Sigmoid colon (tissue), 7 donors: ENCODE measurements at places on chromosomes 3 and 15. TPM values are rescaled to one million over a fixed set of nuclear protein-coding genes. Genes with fewer than 3 reads are reported as not detected.

APOD gene
- 23.5 TPM for total RNA-seq

DAZL gene
- not detected for total RNA-seq

NT5DC2 gene
- 23.7 TPM for total RNA-seq

GOLGA6L7 gene
- not detected for total RNA-seq

GRCh38 chr3:102179326-102180177 lies 255.3 kb upstream of the ZPLD1 start:
- peaks cover 48% of the 10 kb centered on the region for H3K4me1 ChIP-seq
- peak overlapping the region; percentile 69 for H3K27ac ChIP-seq
- H3K36me3 ChIP-seq, result no peaks in the 10 kb centered on the region
- no peak for DNase-seq

DNA sequence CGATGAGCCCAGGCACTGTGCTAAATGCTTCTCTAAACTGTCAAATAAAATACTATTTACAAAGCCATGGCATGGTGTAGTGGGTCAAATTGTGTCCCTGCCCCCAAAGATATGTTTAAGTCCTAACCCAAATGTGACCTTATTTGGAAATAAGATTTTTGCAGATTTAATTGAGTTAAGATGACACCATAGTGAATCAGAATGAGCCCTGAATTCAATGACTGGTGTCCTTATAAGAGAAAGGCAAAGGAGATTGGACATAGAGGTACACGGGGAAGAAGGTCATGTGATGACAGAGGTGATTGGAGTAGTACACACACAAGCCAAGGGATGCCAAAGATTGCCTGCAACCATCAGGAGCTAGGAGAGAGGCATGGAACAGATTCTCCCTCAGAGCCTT lies 121.6 kb upstream of the VEPH1 start:
- H3K27me3 ChIP-seq, result no peaks in the 10 kb centered on the region
- H3K27ac ChIP-seq, result no peak overlapping the region
- no peak overlapping the region for H3K4me3 ChIP-seq
- no peak for DNase-seq
- H3K4me1 ChIP-seq, result no peaks in the 10 kb centered on the region

- no peaks in the 10 kb centered on the region for H3K36me3 ChIP-seq
- no peaks in the 10 kb centered on the region for H3K4me1 ChIP-seq
Observed at GRCh38 chr3:132854856-132855535, 132.8 kb upstream of the NPHP3 start.

DNA sequence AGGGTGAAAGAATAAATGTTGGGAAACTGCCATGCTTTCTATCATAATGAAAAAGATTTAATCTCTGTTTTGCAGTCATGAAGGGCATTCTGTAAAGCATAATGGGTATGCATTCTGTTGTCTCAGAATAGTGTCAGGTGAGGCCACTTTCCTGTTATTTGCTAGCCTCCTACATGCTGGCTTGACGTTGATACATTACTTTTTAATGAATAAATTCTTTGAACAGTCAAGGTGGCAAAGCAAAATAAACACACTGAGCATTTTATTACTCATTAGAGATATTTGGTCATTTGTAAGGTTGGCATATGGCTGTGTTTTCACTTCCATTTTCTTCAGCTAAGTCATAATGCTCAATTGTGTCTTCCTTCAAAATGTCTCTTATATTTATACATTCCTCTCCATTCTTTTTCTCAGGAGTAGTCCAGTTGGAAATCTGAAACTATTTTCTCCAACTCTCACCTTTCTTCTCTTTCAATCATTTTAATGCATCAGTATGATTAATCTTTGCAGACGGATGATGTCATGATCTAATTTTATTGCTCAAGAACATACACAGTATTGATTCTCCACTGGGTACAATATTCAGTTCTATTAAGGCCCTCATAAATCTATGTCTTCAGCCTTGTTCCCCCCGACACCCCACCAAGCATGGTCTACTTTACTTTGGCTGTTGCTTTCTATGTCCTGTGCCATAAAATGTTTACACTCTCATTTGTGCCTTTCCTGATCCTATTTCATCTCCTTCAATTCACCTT lies 290.7 kb downstream of the GBE1 start:
- DNase-seq, result no peak
- no peaks in the 10 kb centered on the region for H3K4me1 ChIP-seq
- no peak overlapping the region for H3K27ac ChIP-seq
- H3K27me3 ChIP-seq, result no peaks in the 10 kb centered on the region
- no peak overlapping the region for H3K4me3 ChIP-seq

DNA sequence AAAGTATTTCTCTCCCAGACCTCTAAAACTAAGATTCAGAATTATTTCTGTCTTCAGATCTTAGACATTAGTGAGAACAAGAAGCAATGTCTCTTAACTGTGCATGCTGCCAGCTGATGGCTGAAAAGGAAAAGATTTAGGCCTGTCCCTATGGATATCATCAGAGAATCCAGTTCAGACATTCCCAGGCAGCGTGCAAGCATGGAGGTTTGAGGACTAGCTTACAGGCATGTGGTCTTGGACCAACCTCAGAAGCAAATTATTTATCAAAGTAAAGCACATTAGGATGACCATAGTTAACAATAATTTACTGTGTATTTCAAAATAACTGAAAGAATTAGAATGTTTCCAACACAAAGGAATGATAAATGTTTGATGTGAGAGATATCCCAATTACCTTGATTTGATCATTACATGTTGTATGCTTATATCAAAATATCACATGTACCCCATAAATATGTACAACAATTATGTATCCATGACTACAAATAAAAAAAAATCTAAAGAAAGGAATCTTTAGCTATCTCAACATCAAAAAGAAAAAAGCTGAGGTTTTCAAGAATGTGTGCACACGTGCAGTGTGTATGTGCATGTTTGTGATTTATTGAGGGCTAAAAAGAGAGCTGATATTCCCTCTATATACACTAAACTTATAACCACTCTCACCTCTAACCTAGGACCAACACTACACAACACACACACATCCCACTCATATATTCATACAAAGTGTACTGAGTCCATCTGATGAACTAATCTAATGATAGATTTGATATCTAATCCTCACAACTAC lies 108.9 kb upstream of the THBS1 start:
- H3K27me3 ChIP-seq, result no peaks in the 10 kb centered on the region
- H3K4me3 ChIP-seq, result no peak overlapping the region
- peak overlapping the region; percentile 79 for H3K27ac ChIP-seq
- H3K36me3 ChIP-seq, result no peaks in the 10 kb centered on the region

DNA sequence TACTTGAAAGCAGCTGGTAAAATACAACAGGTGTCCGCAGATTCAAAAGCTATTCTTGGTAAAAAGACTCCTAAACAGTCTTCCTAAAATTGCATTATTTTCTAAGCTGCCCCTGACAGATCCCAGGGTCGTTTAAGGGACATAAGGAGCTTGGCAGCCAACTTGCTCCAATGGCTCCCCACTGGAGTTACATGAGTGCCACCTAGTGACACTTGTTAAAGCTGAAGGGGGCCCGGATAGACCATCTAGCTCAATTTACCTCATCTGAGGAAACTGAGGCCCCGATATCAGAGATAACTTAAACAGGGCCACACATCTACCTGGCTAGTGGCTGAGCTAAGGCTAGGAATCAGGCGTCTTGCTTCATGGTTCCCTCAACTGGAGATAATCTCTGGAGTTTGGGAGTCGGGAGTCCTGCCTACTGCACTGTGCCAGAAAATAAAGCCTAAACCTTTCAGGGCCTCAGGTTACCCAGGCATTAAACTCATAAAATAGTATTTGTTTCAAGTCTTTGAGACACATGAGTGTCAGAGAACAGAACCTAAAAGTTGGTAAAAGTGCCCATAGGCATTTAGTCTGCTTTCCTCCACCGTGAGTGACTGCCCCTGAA lies 6.5 kb upstream of the TBC1D23 start:
- peaks cover 15% of the 10 kb centered on the region for H3K4me1 ChIP-seq
- H3K27me3 ChIP-seq, result no peaks in the 10 kb centered on the region
- H3K27ac ChIP-seq, result peak overlapping the region; percentile 60
- no peak overlapping the region for H3K4me3 ChIP-seq
- DNase-seq, result peak; percentile 82
- no peaks in the 10 kb centered on the region for H3K36me3 ChIP-seq
